ENCODE measurements at places on chromosomes 4 and X. TPM values are rescaled to one million over a fixed set of nuclear protein-coding genes. Genes with fewer than 3 reads are reported as not detected.

ADH1B gene
- 0.65 TPM for total RNA-seq

LRCH2 gene
- total RNA-seq = 21.7 TPM

CHRNA9 gene
- total RNA-seq = 0.13 TPM

AWAT2 gene
- not detected for total RNA-seq

OPRPN gene
- total RNA-seq = not detected

IBSP gene
- total RNA-seq = not detected

PDHA1 gene
- 35.9 TPM for total RNA-seq

CYBB gene
- not detected for total RNA-seq
